Hematopoietic multipotent progenitor cell (in vitro differentiated cells): ENCODE measurements at places on chromosomes 4 and X.

- DNase-seq, result no peak
These were observed 324.1 kb downstream of the DHX15 start for GRCh38 chr4:24260133-24260715.

DNA sequence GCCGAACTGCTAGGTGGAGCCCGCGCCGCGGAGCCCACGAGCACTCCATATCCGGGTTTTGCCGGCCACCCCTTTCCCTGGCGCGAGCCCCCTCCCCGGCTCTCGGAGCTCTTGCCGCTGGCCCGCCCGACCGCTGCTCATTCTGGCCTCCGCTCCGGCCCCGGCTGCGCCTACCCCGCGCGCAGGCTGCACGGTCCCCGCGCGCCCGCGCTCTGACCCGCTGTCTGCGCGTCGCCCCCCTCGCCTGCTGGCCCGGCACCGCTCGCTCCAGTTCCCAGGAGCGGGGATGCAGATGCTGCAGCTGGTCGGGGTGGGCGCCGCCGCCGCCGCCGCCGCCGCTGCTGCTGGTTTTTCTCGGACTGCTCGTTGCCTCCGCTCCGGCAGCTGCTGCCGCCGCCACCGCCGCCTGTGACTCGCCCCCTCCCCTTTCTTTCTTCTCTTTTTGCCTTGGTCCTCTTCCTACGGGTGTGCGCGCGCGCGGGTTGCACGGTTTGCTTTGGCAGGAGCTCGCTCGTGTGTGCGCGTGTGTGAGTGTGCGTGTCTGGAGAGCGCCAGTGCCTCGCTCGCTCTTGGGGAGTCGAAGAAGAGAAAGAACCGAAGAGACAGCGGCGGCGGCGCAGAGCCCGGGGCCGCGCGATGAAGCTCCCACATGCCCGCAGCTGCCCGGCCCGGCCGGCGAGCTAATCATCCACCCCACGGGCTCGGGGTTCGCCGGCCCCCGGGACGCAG, at the start of gene ADGRL3:
Gene ADGRL3, plus strand, starts transcription at position 140 of the 729 bp plus-strand sequence.
- no peak for DNase-seq

- no peak for DNase-seq
These were observed 88.0 kb downstream of the ATP11C start for GRCh38 chrX:139844884-139845283.

DNA sequence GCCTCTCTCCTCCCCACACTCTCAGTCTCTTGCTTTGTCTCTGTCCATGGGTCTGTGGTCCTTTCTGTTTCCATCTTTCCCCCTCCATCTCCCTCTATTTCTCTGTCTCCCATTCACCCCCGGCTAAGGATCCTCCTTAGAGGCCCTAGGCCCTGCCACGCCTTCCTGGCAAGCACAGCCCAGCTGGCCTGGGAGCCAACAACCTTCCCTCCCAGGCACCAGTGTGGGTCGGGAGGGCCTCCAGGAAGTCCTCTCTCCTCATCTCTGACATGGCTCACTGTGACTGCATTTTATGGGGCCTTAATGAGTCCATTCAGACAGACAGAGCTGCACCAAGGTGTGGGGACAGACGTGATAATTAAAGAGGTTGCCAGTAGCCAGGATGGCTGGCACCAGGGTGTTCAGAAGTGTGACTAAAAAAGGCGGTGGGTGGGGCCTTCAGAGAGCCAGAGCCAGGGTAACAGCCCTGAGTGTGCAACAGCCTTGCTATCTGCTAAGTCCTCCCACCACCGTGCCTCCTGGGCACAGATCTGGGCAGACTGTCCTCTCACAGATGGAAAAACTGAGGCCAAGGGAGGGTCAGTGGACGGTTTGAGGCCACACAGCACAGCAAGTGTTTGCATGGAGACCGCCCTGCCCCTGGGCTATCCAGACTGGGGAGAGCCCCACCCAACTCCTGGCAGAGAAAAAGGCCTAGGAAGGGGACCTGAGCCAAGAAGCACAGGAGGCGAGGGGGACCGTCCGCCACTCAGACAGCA, 31.5 kb downstream of the BLOC1S4 start:
- no peak for DNase-seq

GRCh38 chr4:71188156-71188640, 150.6 kb upstream of the SLC4A4 start:
- DNase-seq, result no peak

DNA sequence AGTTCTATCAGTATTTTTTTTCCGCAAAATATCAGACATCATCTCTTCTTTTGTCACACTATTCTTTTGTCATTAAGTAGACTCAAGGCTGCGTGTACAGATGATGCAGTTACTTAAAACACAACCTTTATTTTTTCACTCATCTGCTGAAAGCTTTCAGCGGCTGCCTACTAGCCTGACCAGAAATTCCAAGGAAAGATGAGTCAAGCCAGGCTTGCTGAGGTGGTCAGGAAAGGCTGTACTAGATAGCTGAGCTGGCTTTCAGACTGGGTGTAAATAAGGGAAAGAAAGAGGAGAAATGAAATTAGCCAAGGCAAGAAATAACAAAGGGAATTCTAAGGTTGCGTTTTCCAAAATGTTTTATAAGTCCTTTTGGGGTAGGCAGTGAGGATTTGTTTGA, 17.9 kb downstream of the STK26 start:
- DNase-seq, result no peak

DNA sequence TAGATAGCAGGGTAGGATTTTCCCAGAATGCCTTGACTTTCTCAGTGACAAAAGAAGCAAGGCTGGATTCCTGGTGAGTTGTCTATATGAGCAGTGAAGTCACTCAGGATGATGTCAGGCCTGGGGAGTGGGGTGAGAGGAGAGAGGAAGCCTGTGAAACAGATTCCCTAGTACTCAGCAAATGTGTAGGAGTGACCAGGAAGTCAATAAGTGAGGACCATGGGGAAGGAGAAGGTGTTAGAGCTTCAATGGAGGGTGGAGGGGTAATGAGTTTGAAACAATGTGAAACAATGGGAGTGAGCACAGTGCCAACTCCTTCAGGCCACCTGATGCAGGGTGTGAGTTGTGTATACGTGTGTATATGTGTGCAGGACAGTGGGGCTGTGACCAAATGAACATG, 2.4 kb upstream of the SLC9A6 start:
- DNase-seq, result no peak

- DNase-seq, result no peak
These were observed 154.8 kb upstream of the ZFP42 start for GRCh38 chr4:187840814-187841213.

DNA sequence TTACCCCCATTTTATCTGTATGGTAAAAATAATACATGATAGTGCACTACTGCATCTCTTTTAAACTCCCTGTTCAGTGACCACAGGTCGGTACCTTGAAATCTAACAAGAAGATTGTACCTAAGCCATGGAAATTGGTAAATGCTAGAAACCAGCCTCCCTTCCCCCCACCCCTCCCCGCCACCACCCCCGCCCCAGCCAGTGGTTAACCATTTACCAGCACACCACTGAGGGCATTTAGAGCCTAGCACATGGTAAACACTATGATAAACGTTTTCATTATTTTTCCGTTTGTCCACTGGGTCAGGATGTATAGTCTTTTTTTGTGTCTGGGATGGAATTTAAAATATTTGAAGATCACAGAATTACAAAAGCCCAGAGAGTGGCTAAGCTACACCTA, 703 bp upstream of the FTSJ1 start:
- DNase-seq, result no peak

GRCh38 chrX:34839451-34839850, 103.1 kb upstream of the FAM47B start:
- no peak for DNase-seq

DNA sequence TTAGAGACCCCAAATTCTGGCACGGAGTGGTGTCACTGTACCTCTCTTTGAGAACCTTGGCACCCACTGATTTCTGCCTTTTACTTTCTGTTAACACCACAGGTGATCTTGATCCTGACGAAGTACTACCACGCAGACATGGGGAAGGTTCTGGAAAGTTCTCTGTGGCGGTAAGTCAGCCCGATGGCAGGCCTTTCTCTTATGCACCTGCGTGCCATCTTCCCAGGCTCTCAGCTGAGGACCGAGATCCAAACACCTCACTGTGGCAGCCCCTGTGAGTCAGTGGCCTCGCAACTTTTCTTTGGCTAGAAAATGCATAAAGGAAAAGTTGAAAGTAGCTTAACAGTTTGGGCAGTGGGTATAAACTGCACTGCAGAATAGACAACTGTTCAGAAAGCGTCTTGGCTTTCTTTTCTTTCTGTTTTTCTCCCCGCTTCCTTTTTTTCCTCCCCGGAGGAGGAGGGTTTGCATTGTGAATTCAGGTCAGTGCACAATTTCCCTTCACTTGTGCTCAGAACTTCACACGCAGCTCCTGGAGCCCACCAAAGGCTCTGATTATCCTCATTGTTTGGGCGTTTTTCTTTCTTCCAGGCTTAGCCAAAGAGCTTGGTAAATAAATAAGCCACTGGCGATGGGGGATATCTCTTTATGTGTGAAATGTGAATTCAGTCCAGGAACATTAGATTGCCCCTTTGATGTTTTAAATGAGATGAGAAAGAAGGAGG, 38.4 kb downstream of the PSAPL1 start:
- no peak for DNase-seq

GRCh38 chrX:40371376-40371775, 209.4 kb upstream of the ATP6AP2 start:
- DNase-seq, result no peak

- DNase-seq, result no peak
These were observed 132.6 kb downstream of the IL15 start for GRCh38 chr4:141768954-141769353.

- DNase-seq, result no peak
These were observed 77.4 kb upstream of the BMPR1B start for GRCh38 chr4:94680176-94680862.

GRCh38 chr4:159235779-159236368, 133.0 kb downstream of the RAPGEF2 start:
- DNase-seq, result no peak

DNA sequence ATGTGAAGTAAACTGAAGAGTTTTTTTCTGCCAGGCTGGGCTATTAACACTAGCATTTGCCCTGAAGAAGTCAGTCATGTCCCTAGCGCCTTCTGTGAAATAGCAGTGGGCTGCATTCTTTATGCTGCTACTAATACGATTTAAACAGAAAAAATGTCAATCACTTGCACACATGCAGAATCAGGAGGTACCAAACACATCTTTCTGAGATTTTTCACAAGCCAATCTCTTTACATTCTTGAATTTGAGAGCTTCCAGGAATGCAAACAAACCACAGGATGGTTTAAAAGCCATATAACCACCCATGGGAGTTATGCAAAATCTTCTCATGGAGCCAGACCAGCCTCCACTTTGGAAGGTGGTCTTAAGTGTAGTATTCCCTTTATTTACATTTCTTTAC, 220.1 kb downstream of the IQCM start:
- DNase-seq, result no peak

DNA sequence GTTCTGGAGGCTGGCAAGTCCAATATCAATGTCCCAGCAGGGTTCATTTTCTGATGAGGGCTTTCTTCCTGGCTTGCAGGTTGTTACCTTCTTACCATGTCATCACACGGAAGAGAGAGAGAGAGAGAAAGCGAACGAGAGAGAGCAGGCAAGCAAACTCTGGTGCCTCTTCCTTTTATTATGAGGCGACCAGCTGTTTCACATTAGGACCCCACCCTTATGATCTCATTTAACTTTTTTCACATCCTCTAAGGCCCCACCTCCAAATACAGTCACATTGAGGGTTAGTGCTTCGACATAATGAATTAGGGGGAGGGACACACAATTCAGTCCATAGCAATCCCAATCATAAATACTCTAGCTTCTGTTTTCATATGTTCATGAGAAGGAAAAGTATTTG, 10.6 kb upstream of the GPR174 start:
- no peak for DNase-seq

DNA sequence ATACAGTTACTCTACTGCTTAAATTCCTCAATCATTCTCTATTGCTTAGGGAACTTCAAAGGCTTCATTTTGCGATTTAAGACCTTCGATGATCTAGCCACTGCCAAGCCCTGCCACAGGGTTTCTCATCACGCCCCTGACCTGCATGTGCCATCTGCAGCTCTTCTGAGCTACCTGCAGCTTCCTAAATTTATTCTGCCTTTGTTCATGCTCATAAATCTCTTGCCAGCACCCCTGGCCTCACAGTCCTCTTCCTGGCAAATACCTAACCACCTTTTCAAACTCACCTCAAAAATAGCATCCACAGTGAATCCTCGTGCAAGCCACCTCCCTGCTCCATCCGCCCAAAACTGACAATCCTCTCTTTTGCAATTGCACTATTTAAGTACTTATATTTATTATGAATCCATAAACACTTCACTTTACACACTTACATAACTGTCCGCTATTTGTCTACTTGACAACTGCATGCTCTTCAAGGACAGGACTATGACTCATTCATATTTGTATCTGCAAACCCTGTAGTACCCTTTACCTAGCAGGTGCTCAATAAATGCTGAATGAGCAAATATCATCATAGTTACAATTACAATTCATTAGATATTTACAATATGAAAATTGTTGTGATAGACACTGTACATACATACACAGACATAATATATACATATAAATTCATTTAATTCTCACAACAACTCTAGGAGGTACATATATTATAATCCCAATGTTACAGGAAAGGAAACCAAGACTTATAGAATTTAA, 280.0 kb upstream of the RASGEF1B start:
- no peak for DNase-seq

DNA sequence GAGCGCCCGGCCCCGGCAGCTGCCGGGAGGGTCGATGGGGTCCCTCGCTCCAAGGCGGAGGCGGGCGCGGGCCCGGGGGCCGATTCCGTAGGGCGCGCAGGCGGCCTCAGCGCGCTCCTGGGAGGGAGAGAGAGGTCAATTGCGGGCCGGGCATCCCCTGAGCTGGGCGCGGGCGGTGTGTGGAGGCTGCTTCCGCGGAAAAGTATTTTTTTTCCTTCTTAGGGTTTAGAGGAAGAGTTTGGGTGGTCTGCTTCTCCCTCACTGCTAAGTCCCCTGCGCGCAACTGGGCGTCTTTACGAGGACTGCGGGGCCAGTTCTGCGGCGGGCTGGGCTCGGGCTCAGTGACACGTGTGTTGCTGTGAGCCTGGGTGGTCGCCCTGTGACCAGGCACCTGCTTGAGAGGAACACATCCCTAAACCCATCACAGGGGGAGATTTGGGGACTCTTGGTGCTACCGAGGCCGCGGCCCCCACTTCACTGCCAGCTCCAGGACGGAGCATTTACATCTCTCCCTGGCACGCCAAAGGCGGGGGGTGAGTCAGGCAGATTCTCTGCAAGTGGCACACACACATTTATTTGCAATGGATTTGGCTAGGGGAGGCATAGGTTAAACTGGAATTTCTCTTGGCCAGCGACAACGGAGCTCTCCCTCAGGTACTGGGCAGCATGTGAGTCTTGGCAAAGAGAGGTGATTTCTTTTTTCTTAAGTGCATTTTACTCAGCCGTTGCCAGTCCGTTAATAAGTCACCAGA, 151.2 kb upstream of the SLC4A4 start:
- peak; percentile 34 for DNase-seq

DNA sequence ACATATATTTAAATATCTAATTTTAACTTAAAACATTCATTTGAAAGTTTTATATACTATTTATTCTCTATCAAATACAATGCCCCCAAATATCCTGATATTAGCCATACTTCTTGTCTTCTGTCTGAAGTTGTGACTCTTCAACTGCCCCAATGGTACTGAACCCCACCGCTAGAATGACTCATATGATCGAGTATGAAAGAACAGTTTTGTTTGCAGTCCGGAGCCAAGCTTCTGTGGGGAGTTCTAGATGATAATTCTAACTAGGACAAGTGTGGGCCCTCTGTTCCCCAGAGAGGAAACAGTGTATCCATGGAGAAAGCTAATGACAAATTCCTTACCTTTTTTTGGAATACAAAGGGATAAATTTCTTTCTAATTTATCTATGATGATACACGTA, 24.7 kb upstream of the CT47A1 start:
- DNase-seq, result no peak
